COLO829 (cell line): ENCODE measurements at places on chromosomes 12 and 14.

GRCh38 chr12:21336656-21337055, 1.9 kb upstream of the SLCO1A2 start:
- DNase-seq = no peak

DNA sequence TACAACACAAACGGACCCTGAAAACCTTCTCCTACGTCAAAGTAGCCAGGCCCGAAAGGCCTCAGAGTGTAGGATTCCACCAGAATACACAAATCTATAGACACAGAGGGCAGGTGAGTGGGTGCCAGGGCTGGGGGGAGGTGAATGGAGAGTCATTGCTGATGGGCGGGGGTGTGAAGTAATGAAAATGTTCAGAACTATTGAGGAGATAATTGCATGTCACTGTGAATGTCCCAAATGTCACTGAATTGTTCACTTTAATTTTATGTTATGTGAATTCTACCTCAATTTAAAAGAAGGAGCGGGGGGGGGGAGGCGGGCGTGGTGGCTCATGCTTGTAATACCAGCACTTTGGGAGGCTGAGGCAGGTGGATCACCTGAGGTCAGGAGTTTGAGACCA, 36.0 kb downstream of the P2RX4 start:
- no peak for DNase-seq

DNA sequence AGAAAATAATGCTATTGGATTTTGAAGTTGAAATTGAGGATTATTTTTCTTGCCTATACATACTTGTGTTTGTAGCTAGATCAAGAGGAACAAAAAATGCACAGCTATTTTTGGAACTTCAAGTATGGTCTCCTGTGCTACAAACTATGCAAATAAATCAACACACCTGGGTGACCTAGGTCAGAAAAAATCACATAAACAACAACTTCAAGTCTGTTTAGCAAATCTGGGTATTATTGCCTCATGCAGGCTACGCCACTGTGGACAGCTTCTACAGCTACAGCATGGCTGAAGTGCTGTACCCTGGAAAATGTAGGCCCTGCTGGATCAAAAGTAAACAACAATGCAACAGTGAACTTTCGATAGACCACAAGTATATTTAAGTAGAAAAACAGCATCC, 87.5 kb downstream of the SLC6A15 start:
- DNase-seq = no peak

DNA sequence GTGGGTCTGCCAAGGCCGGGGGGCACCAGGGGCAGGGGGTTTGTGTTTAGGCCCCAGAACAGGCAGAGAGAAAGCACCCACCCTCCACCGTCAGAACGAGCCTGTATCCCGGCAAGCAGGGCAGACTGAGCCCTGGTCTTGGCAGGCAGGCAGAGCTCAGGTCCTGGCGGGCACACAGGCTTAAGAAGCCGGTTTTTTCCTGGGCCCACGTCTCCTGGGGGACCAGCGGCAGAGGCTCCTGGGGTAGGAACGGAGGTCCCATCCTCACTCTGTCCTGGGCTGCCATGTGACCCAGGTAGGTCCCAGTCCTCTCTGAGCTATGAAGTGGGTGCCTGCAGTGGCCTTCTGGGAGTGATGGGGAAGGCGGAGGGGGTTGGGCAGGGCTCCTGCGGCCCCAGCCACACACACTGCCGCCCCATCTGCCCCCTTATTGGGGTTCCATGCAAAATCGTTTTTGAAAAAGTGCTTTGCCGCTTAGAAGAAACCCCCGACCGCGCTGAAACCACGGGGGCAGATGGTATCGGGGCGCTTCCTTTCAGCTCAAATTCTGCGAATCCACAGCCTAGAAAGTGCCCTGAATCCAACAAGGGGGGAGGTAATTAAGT, 24.2 kb downstream of the SH2B3 start:
- no peak for DNase-seq

DNA sequence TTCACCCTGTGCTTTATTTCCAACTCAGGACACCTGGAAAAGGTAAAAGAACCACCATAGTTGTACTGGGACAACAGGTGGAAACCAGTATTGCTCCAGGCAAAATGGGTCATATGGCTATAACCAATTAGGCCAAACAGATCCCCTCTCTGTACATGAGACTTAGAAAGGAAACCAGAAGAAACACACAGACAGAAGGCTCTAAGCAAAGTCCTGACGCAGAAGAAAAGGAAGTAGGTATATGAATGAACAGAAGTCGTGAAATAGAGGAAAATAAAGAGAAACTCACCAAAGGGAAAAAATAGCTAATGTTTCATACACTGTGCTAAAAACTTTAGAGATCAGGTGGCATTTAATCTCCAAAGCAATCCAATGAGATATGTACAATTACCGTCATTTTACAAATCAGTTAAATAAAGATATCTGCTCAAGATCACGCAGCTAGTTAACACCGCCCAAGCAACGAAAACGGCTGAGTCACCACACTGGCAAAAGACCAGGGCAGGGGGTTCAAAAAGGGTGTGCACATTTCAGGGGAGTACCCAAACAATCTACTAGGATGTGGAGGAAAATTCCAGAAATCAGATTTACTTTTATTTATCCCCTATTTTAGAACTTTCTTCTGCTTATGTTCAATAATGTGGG, 82.3 kb downstream of the ITPR2 start:
- DNase-seq = no peak

- peak; percentile 68 for DNase-seq
These were observed 61.5 kb downstream of the SPATS2 start for GRCh38 chr12:49428793-49429192.

GRCh38 chr12:6074979-6075585, 49.4 kb downstream of the VWF start:
- no peak for DNase-seq

DNA sequence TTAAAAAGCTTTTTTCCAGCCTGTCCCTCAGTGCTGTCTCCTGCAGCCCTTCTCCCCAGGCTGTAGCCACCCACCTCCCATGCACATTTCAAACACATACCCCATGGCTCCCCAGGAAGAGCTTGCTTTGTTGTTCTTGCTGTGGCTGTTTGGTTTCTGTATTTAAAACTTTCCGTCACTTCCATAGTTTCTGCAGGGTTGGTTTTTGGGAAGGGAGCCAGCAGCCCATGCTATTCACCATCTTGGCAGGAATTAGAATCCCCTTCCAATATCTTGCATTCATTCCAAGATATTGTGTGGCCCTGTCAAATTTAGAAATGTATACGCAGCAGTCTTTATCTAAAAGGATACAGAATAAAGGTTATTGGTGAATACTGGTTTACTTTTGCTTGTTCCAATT, 29.6 kb downstream of the CFAP251 start:
- DNase-seq = no peak

DNA sequence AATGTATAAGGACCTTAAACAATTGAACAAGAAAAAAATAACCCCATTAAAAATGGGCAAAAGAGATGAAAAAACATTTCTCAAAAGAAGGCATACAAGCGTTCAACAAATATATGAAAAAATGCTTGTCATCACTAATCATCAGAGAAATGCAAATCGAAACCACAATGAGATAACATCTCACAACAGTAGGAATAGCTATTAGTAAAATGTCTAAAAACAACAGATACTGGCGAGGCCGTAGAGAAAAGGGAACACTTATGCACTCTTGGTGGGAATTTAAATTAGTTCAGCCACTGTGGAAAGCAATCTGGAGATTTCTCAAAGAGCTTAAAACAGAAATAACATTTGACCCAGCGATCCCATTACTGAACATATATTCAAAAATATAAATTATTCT, 769.8 kb upstream of the MGAT4C start:
- DNase-seq = no peak

- DNase-seq = no peak
These were observed 158.9 kb upstream of the AMIGO2 start for GRCh38 chr12:47238669-47239114.

GRCh38 chr12:116366456-116366776, 88.9 kb upstream of the MED13L start:
- no peak for DNase-seq

- no peak for DNase-seq
These were observed 74.1 kb upstream of the KRAS start for GRCh38 chr12:25324861-25325260.

DNA sequence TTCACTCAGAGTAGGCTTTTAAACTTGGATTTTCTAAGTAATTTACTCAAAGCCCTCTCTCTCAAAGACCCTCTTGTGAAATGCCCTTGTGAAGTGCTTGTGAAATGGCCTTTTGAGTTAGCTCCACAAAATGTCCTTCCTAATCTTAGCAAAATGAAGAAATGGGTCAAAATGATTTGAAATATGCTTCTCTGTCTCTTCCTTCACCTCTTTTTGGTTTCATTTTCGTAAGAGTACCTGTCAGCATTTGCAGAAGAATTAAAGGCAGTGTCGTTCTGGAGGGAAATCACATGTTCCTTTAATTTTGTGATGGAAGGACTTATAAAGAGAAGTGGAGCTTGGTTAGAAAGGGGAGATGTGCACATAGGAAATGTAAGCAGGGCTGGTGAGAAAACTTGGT, 93.7 kb downstream of the HMGA2 start:
- DNase-seq = no peak

GRCh38 chr12:55930771-55931316, at the start of gene DGKA:
DGKA (plus strand) TSS chr12:55931162; CDS start chr12:55936504, 5,342 bp downstream.
- DNase-seq = peak; percentile 83

- DNase-seq = no peak
These were observed 21.4 kb upstream of the CKAP4 start for GRCh38 chr12:106269150-106269771.

DNA sequence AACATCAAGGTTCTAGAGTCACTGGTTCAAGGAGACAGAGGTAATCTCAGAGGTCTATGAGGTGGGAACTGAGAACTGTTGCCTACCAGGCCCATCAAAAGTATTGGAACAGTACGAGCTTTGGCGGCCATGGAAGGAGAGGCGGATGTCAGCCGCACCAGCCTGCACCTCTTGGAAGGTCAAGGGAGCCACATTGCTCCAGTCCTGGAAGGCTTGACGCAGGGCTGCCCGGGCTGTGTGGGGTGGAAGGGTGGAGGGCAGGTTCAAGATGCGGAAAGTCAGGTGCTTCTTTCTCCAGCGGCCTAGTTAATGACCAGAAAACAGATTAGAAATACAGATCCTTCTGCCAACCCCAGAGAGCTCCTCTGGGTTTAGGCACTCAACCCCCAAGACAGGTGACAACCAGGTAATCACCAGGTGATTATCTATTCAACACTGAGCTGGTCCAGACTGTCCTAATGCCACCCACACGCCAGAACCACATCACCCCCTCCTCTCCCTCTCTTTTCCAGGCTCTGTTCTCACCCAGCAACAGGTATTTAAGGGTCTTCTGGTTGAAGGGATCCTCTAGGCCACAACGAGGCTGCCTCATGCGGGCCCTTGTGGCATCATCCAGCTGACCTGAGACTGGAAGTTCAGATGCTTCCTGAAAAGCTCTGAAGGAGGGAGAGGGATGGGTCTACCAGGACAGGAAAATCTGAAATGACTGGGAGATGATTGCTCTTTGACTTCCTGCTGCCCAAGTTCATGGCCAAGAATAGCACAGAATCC, 2.0 kb downstream of the MMP19 start:
- no peak for DNase-seq

DNA sequence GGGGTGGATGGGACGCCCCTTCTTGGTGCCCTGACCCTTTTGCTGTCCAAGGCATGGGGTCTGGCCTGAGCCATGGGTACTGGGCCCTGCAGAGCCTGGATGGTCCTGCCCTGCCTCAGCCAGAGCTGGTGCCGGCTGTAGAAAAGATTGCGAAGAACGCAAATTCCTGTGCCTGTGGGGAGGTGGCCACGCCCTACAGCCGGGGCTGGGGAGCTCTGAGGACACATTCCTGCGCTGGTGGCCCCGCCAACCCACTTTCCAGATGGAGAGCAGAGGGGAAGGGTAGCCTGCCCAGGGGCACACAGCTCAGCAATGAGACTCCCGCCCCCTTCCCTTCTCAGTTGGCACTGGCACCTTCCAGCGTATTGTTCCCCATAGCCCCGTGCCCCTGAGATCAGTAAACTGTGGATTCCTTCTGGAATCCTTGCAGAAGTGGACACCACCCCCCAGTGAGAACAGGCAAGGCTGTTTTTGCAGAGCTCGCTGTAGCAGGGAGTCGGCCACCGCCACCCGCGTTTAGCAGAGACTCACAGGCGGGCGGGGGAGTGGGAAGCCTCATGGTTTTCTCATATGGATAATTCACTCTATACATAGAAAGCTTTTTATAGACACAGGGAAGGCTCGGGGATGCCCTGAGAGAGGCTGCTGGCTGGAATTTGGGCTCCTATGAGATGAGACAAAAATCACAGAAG, 8.6 kb downstream of the INF2 start:
- DNase-seq = no peak

DNA sequence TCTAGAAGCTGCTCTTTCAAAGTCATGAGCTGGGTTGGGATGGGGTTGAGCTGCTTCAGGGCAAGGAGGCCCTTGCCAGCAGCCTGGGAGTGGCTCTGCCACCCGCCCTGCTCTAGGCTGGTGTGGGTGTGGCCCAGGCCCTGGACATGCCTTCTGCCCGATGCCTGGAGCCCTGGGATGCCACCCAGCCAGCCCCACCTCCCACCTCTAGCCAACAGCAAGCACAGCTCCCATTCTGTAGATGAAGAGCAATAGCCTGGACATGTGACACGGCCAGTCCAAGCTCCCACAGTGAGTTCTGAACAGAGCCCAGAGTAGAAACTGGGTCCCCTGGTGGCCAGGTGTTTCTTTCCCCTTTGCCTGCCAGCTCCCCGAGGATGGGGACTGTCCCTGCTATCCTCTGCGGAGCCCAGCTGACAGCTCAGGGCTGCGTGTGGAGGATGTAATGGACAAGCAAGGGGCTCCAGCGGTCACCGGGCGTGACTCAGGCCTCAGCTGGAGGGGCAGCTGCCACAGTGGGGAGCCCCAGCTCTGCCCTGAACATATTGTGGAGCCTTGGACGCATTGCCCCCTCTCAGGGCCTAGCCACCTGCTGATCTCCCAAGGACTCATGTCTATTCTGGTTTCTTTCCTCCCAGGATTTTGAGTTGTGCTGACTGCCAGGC, 165.2 kb downstream of the TSPAN9 start:
- no peak for DNase-seq

- no peak for DNase-seq
These were observed 72.8 kb downstream of the ZNF664 start for GRCh38 chr12:124045671-124046455.

DNA sequence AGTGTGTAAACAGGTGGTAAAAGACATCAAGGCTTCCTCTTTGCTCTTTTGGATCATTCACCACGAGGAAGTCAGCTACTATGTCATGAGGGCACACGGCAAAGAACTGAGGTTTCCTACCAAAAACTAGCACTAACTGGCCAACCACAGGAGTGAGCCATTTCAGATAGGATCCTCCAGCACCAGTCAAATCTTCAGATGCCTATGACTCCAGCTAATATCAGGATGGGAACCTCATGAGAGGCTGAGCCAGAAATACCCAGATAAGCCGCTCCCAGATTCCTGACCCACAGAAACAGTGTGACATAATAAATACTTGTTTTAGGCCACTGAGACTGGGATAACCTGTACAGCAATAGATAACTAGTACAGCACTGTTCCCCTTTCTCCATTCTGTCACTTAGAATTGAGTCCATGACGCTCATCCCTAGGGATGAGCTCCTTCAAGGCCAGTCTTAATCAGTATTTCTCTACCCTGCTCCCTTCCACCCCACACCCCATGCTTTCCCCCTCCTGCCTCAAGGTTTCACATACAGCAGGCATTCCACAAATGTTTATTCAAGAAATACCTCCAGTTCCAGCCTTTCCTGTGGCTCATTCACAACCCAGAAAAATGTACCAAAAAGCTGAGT, 68.4 kb downstream of the PPM1H start:
- no peak for DNase-seq
